ENCODE measurements at places on chromosomes 1 and 21.

GRCh38 chr1:94111879-94112278, 9.1 kb downstream of the ABCA4 start:
- DNase-seq, result no peak

GRCh38 chr1:79322511-79323027, 316.0 kb upstream of the ADGRL4 start:
- DNase-seq, result no peak

DNA sequence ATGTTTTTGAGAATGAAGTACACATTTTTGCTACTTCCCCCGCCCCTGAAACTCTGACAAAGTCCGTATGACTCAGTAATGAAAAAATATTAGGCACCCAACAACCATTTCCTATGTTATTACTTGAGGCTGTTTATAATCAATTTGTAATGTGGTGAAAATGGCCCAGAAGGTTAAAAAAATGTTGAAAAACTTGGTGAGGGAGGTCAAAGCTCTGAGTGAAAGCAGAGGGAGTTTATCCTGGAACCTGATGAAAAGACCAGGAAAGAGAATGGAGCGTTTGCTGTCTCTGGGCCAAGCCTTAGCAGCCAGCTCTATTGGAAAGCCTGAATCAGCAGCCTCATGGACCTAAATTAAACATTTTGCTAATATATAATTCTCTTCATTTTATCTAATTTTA, 367.7 kb upstream of the NEGR1 start:
- no peak for DNase-seq

DNA sequence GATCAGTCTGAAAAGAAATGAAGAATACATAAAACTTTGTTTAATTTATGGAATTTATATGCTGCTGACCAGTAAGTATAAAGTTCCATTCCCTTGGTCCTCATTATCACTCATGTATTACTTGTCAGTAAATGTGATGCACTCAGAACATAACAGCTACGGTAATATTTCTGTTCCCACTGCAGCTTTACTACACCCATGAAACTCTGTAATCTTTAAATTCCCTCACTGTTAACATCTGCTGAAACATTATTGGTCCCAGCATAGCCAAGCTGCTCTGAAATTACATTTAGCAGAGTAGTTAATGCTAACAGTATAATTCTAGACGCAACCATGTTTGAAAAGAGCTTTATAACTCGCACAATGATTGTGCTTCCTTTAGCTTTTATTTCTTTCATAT, 238.4 kb downstream of the GPATCH2 start:
- DNase-seq, result no peak

- no peak for DNase-seq
Observed at GRCh38 chr1:6859415-6860343, 74.4 kb downstream of the CAMTA1 start.

DNA sequence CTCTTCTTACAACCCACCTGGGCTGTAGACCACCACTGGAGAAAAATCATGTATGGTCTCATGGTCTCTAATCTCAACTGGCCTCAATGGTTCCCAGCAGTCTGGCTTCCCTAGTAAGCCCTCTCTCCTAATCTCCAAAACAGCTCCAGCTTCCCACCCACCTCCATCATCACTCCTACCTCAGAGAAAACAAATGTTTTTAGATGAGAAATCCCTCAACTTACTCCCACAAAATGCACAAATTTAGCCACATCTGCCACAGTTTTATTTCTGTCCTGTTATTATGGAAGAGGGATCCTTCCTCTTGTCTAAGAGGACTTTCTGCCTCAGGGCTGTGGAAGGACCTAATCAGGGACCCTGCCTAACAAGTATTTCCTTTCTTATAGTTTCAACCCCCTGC, 32.1 kb downstream of the TP53BP2 start:
- no peak for DNase-seq

- no peak for DNase-seq
Observed at GRCh38 chr1:94688646-94689045, 131.5 kb upstream of the SLC44A3 start.

DNA sequence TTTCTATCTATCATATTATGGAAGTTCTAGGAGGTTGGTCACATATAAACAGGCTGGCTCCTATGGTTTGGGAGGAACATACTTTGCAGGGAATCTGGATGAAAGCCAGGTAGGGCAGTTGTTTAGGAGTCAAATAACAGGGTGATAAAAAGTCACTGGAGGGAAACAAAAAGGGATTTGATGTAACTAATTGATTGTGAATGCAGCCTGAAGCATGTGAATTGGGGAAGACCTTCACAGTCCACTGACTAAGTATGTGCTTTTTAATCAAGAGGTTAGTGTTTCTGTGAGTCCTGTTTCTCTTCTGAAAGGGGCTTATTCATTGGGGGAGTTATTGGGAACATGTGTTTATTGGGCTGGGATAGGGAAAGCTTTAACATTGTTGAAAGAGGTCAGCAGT, 41.3 kb downstream of the HMCN1 start:
- no peak for DNase-seq

GRCh38 chr1:39539252-39539790, 37.3 kb downstream of the PABPC4 start:
- no peak for DNase-seq

GRCh38 chr1:212225416-212225815, 59.8 kb upstream of the PPP2R5A start:
- DNase-seq, result no peak

- no peak for DNase-seq
Observed at GRCh38 chr1:180103819-180104218, 50.9 kb upstream of the QSOX1 start.

- no peak for DNase-seq
Observed at GRCh38 chr1:202643397-202644218, 66.6 kb downstream of the SYT2 start.

GRCh38 chr1:231757101-231757404, 130.5 kb downstream of the DISC1 start:
- DNase-seq, result no peak

GRCh38 chr1:109096120-109096519, 5.6 kb downstream of the TMEM167B start:
- DNase-seq, result no peak

- no peak for DNase-seq
Observed at GRCh38 chr1:205805082-205805711, 7.8 kb downstream of the SLC41A1 start.

GRCh38 chr1:13769212-13769611, 69.2 kb downstream of the PRDM2 start:
- no peak for DNase-seq

- DNase-seq, result no peak
Observed at GRCh38 chr1:203666609-203667008, 40.0 kb downstream of the ATP2B4 start.

- no peak for DNase-seq
Observed at GRCh38 chr1:154729577-154729976, 121.6 kb upstream of the ADAR start.

DNA sequence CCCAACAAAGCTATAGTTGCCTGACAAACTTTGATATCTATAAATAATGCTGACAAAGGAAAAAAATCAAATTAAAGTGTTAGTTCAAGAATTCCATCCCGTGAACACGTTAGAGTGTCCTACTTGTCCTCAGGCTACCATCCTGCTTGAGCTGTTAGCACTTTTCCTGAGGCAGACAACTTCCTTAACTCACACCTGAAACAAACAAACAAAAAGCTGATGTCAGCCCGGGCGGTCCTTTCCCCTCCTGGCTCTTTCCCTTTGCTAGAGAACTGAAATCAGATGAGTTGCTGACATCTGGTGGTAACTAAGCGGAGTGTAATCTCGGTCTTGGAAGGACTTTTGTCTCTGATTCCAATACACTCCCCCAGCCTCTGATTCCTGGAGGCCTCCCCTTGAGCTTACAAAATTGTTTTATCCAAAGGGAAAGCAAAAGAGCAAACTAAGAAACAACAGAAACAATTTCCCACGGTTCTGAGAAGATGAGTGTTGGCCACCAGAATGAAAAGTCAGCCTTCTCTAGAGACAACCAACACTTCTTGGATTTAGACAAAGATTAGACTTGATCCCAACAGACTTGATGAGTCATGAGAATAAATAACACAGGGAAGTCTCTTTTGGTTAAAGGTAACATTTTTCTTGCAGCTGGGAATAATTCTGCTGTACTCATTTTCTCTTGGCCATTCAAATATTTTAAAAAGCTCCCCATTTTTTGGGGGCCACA, 135.4 kb downstream of the PROX1 start:
- no peak for DNase-seq

- DNase-seq, result no peak
Observed at GRCh38 chr1:225998560-225999226, 450 bp downstream of the SDE2 start.

- no peak for DNase-seq
Observed at GRCh38 chr1:1118876-1119220, 3.0 kb upstream of the C1orf159 start.

- no peak for DNase-seq
Observed at GRCh38 chr1:14120895-14121294, 420.9 kb downstream of the PRDM2 start.

DNA sequence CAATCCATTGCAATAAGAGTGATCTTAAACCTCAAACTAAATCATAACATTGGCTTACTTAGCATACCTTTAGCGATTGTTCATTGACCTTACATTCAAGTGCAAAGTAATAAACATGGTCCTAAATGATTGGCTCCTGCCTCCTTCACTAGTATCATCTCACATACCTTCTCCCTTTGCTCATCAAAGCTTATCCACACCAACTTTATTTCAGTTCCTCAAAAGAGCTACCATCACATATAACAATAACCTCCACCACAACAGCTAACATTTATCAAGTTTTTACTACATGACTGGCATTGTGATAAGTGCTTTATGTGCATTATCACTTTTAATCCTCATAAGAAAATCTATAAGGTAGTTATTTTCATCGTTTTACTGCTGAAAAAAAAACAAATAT, 198.8 kb downstream of the COL24A1 start:
- no peak for DNase-seq

DNA sequence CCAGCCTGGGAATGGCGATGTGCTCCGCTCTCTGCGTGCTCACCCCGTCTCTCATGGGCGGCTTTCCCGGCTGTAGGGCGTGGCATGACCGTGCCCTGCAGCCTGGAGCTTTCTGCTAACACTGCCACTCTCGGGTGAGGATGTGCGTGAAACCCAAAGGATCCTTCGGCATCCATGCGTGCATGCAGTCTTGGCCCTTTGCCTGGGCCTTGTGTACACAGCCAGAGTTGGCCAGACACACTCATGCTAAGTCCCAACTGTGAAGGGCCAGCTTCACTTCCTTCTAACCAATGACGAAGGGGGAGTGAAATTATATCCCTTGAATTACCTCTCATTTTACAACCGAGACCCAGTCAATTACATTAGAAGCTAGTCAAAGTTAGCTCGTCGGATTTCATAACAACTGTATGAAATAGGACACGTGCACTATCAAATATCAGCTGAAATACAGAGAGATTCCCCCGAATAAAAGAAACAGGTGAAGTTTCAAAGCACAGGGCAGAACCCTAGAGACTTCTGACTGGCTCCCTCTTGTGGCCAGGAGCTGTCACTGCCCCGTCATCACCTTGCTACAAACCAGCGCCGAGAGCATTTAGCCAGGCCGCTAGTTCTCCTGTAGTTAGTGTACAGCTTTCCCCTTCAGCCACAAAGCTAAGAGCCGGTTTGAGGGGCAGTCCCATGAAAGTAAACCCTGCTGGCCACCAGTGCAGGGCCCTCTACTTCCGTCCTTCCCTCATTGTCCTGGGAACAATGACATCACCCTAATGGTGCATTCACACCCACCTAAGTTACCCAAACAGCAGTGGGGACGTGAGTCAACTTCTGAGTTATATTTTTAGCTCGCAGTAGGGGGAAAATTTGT, 63.4 kb upstream of the COA6 start:
- no peak for DNase-seq

DNA sequence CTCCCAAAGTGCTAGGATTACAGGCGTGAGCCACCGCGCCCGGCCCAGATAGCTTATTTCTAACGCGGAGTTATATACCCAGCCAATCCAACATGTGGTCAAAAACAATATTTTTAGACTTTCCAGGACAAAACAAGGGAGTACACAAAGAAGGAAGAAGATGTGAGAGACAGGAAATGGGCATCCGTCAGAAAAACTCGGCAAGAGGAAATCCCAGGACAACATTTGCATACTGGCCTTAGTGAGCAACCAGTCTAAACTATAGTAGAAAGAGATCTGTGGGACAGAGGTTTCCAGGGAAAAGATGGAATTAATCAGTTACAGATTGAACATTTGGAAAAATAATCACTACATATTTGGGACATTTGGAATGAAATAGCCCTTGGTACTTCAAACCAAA, 11.4 kb downstream of the ARMH1 start:
- DNase-seq, result no peak

DNA sequence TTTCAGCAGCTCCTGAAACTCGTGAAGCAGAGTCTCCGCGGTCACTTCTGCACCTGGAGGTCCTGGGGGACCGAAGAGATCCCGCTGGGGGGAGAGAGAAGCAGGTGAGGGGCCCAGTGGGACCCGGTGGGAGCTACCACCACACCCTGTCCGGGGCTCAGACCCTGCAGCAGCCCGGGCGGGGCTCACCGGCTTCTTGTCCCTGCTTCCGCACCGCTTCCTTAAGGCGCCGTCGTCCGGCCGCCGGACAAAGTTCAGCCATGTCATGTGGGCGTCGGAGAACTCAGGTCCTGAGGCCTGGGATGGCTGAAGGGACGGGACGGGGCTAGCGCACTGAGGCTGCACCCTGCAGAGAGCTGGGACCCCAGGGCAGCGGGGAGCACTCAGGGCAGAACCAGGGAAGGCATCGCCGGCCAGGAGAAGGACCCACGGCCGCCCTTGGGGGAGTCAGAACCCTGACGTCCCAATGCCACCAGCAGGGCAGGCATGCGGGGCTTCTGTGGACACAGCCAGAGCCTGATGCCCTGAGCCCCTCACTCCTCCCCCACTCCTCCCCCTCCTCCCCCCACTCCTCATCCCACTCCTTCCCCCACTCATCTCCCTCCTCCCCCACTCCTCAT, 2.2 kb downstream of the C1QTNF12 start:
- no peak for DNase-seq

GRCh38 chr1:91913018-91913417, 27.1 kb upstream of the TGFBR3 start:
- DNase-seq, result no peak

DNA sequence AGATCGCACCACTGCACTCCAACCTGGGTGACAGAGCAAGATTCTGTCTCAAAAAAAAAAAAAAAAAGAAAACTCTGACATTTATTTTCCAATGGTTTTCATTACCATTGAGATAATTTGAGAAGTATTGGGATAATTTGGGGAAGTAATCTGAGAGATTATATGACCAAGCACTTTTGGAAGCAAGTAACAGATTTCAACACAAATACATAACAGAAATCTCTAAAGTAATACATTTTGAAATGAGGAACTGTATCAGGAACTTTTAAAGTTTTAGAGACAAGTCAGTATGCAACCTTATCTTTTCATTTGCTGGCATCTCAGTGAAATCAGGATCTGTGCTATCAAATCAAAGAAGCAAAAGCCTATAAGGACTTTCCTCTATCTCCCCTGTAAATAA, 25.4 kb upstream of the SLC16A1 start:
- no peak for DNase-seq
